Stimulated activated naive CD4-positive, alpha-beta T cell treated with Interleukin-2 at 50 U/mL for 16 hours (primary cell): ENCODE measurements at places on chromosomes 11 and 22.

- DNase-seq: no peak
Observed at GRCh38 chr11:79616392-79616851, 175.6 kb upstream of the TENM4 start.

DNA sequence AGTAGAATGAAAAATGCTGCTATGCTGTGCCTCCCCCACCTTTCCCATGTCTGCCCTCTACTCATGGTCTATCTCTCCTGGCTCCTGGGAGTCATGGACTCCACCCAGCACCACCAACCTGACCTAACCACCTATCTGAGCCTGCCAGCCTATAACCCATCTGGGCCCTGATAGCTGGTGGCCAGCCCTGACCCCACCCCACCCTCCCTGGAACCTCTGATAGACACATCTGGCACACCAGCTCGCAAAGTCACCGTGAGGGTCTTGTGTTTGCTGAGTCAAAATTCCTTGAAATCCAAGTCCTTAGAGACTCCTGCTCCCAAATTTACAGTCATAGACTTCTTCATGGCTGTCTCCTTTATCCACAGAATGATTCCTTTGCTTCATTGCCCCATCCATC lies 14.9 kb upstream of the HBE1 start:
- no peak for DNase-seq

- no peak for DNase-seq
Observed at GRCh38 chr11:3128356-3129180, 36.5 kb downstream of the OSBPL5 start.

- no peak for DNase-seq
Observed at GRCh38 chr11:133815636-133816035, 29.7 kb downstream of the SPATA19 start.

GRCh38 chr11:65065851-65066250 lies 7.5 kb upstream of the NAALADL1 start:
- no peak for DNase-seq

- DNase-seq: no peak
Observed at GRCh38 chr11:834371-835316, 1.9 kb downstream of the CD151 start.

DNA sequence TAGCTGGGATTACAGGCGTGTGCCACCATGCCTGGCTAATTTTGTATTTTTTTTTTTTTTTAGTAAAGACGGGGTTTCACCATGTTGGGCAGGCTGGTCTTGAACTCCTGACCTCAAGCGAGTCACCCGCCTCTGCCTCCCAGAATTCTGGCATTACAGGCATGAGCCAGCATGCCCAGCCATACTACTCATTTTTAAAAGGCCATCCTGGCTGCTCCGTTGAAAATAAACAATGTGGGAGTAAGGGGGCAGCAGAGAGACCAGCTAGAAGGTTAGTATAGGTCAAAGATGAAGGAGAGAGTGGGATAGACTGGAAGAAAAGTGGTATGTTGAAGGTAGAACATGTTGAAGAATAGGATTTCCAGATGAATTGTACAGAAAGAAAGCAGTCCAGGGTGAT lies 17.6 kb upstream of the LIN7C start:
- DNase-seq: no peak

- DNase-seq: no peak
Observed at GRCh38 chr22:20395181-20395906, 1.4 kb downstream of the ZNF74 start.

- DNase-seq: no peak
Observed at GRCh38 chr11:76678321-76678720, 7.8 kb upstream of the LRRC32 start.

DNA sequence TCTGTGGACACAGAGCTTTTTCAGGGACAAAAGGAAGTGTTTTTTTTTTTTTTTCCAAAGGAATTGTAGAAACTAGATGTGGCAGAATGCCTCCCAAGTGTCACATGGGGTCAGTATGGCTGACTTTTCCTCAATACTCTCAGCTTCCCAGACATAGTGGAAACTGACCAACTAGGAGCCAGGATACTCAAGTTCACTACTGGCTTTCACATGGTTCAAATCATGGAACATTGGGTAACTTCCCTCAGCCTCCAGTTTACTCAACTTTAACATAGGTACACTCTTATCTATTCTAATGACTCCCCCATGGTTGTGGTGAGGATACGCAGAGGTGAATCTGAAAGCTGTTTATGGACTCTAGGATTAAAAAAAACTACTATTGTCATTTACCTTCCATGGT lies 1.4 kb downstream of the SLC5A1 start:
- no peak for DNase-seq

DNA sequence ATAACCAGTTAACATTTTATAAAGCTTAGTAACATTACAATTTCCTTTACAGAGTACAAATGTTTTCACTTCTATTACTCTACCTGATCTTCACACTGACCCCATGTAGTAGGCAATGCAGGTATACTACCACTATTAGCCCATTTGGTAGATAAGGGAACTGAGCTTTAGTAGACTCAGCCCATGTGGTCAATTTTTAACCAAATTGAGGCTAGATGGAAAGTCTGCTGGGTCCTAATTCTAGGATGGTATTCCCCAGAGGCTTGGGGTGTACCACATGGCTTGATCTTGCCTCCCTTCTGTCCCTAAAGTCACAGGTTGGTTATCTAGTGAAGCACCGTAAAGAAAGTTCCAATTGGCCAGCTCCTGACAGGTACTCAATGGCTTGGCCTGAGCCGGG lies 48.2 kb downstream of the NRXN2 start:
- DNase-seq: no peak

DNA sequence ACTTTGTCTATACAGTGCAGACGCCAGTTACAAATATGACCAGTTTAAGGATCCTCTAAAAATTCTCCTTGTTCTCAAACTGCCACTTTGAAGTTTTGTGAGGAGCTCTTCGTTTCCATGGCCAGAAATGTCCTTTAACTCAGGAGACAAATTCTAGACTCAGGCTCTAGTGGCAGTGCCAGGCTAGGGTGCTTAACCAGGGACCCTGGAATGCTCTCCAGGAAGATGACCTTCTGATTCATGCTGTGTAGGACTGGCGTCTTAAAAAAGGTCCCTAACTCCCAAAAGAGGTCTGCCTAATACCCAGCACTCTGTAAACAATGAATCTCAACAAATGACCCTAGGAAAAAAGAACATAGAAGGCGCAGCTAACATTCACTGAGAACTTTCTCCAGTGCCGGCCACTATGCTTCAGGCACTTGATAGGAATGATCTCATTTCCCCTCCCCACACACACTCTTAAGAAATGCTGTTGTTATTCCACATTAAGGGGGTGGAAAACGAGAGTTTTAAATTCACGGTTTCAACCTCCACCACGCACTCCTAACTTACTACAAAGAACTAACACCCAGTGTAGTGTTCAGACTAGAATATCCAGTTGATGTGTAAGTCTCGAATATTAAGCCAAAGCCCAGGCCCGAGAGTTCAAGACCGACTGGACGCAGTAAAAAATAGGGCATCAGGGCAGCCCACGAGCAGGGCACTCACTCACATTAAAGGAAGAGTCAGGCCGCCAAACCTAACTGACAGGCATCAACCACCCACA lies 747 bp downstream of the NXF1 start:
- DNase-seq: no peak

DNA sequence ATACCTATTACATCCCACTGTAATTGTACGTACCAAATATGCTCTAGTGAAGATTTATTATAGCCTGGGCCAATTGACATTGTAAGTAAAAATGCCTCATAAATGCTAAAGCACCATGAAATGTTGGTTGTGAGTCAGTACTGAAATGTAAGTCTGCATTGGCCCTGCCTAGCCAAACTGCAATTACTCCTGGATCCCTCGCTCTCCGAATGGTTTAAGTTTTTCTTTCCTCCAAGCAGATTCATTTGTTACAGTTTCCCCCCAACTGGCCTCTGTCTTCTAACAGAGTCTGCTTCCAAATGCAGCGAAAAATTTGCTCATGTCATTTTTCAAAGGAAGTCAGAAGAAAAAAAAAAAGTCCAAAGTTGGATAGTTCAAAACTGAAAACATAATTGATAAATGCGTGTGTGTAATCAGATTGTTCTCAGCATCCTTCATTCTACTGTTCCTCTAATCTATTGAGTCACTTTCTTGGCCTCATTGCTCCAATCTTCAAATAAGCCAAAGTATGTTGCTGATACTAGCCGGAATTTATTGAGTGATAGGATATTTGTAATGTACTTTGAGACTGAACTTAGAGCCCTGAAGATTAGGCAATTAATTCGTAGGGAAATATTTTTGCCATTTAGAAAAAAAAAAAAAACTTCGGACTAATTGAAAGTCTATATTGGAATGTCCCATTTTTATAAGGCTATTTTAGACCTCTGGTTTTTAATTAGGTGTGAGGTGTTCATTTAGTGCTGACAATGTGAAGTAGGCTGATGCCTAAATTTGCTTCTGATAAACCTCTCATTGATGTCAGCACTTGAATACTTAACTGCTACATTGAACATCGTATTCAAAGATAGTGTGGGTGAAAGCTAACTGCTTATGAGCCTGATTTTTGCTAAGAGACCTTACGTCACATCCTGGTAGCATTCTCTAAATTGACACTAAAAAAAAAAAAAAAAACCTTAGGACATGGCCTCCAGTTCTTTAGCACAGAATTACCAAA lies 93.4 kb downstream of the WT1 start:
- no peak for DNase-seq

- DNase-seq: peak; percentile 19
Observed at GRCh38 chr11:61890529-61891330, 615 bp downstream of the FADS3 start.

DNA sequence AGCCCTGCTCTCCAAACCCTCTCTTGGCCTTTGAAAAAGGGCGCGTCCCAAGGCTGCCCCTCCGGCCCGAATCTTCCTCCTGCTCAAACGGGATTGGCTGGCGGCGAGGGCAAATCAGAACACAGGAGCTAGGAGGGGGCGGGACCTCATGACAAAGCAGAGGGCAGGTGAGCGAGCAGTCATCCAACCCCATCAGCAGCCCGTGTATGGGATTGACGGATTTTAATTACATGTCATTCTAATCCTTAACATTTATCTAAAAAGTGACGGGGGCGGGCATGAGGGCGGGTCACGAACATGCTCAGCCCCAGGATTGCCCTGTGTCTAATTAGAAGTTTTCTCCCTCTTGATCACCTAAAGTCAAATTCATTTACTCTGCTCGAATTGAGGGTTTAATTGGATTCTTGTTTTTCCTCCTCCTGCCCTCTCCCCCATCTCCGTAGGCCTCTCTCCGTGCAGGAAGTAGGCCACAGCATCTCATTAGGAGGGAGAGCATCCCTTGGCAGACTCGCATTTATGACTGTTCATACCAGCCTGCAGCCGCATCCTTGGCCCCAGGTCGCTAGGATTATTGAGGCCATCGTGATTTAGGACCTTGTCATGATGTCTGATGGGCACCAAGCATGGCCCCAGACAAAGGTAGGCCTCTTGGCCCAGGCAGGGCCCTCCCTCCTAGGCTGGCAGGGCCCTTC lies 147.1 kb downstream of the CHST1 start:
- no peak for DNase-seq

- no peak for DNase-seq
Observed at GRCh38 chr11:10607462-10608132, 39.1 kb upstream of the LYVE1 start.

GRCh38 chr11:17026487-17027082 lies 12.4 kb upstream of the PLEKHA7 start:
- no peak for DNase-seq

DNA sequence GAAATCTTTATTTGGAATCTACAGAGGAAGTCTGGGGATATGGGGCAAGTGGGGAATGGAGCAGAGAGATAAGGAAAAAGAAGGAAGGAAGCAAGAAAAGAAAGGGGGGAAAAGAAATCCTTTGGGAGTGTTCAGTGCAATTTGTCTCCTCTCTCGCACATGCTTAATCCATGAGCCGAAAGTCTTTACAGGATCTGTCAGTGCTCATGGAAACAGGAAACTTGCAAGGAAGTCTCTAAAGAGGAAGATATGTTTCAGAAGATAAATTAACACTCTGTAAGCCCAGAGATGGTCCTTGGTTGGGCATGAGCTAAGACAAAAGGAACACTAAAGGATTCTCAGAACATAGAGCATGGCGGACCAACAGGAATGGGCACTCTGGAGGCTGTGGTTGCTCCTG lies 47.9 kb upstream of the FLI1 start:
- no peak for DNase-seq

DNA sequence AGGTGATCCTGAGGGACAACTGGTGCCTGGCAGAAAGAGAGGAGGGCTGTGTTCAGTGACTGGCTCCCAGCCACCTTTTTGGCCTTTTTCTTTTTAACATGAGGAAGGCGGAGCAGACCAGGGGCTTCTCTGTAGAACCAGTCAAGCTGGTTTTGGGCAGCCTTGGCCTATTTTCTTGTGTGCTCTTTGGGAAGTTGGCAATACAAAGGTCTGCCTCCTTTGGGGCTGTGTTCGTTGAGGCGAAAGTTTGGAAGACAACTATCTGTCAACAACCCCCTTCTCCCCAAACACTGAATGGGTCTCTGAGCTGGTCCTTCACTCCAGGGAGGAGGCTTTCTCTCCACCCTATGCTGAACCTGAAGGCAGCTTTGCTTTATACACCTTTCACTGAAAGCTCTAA lies 8.5 kb downstream of the MARK2 start:
- DNase-seq: no peak

GRCh38 chr11:83473743-83474142 lies 187.6 kb upstream of the CCDC90B start:
- no peak for DNase-seq

DNA sequence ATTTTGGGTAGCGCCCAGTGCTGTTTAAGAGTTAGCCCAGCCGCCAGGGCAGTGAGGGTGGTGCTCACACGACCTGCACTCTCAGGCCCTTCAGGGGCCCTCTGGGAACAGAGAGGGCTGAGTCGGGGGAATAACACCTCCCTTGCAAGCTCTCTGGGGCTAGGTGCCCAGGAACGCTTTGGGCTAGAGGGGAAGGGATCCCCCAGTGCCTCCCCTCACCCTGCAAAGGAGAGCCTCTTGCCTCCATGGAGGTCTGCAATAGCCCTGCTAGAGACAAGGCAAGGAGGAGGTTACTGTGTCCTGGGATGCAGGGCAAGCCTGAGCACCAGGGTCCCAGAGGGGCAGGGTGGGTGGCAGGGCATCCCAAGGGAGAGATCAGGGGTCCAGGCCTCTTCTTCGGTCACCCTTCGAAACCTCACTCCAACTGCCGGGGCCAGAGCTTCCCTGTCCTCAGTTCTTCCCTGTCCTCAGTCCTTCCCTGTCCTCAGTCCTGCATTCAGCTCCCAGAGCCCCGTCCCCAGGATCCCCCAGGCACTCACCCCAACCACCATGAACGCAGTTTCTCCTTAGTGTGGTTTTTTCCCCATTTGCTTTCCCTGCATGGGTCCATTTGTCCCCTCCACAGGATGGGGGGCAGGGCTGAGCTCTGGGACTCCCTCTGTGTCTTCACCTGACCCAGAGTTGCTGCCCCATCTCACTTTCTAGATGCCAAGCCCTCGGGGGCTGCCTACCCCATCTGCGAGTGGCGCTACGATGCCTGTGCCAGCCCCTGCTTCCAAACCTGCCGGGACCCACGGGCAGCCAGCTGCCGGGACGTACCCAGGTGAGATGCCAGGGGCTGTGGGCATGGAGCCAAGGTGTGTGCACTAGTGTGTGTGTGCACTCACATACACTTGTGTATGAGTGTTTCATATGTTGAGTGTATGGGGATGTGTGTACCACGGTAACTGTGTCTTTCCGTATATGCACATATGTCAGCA lies 60.8 kb downstream of the OTOG start:
- no peak for DNase-seq
